Gastrocnemius medialis (tissue), 4 donors: ENCODE measurements at places on chromosomes 4 and X. TPM values are rescaled to one million over a fixed set of nuclear protein-coding genes. Genes with fewer than 3 reads are reported as not detected.

Gene MMRN1
- 2.3 TPM for total RNA-seq

Gene TENT5D
- total RNA-seq = not detected

Gene CAMK2D
- total RNA-seq = 122 TPM

Gene SHROOM2
- total RNA-seq = 0.29 TPM

Gene TRIM60
- total RNA-seq = not detected

Gene GPRIN3
- 1.9 TPM for total RNA-seq

Gene STK32B
- total RNA-seq = 0.46 TPM

Gene HCFC1
- total RNA-seq = 56.4 TPM

Gene DCAF4L1
- 0.36 TPM for total RNA-seq

Gene BMPR1B
- total RNA-seq = 2.2 TPM

Gene IL21
- not detected for total RNA-seq

Gene NALF2
- 0.33 TPM for total RNA-seq

Gene NONO
- total RNA-seq = 101 TPM

Gene PPP4R3C
- total RNA-seq = not detected

Gene C4orf36
- not detected for total RNA-seq

Gene HTN3
- total RNA-seq = not detected

Gene TBC1D19
- 6.5 TPM for total RNA-seq

Gene PAGE5
- not detected for total RNA-seq

Gene ASB12
- 23.8 TPM for total RNA-seq

Gene TMPRSS11D
- total RNA-seq = not detected

Gene RWDD4
- 48.5 TPM for total RNA-seq

Gene ZNF595
- 7.5 TPM for total RNA-seq

Gene EVC2
- 1.7 TPM for total RNA-seq

Gene SPANXB1
- not detected for total RNA-seq

Gene CXCL11
- total RNA-seq = not detected

Gene CWH43
- 0.10 TPM for total RNA-seq

Gene CFAP299
- total RNA-seq = not detected

Gene DCAF8L2
- not detected for total RNA-seq

Gene MEPE
- total RNA-seq = not detected

Gene NCAPG
- total RNA-seq = 0.33 TPM

Gene CT45A1
- not detected for total RNA-seq

Gene ZNF718
- total RNA-seq = 1.3 TPM

Gene HTN1
- total RNA-seq = not detected
